ENCODE measurements at places on chromosomes 4 and X.

DNA sequence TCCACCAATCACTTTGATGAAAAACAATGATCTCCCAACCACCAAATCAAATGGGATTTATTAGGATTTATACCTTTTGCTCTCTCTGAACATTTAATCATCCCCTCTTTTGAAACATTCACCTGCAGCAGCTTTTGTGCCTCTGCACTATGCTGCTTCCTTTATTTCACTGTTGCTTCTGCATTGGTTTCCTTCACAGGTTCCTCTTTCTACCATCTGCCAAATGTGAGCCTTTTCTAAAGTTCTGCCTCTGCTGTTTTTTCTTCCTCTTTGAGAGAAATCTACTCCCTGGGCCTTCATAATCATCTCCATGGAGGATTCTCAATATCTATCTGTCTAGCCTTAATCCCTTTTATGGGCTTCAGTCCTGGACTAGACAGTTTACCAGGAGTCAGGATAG is 24.7 kb downstream of the CUL4B start:
- DNase-seq, result no peak

DNA sequence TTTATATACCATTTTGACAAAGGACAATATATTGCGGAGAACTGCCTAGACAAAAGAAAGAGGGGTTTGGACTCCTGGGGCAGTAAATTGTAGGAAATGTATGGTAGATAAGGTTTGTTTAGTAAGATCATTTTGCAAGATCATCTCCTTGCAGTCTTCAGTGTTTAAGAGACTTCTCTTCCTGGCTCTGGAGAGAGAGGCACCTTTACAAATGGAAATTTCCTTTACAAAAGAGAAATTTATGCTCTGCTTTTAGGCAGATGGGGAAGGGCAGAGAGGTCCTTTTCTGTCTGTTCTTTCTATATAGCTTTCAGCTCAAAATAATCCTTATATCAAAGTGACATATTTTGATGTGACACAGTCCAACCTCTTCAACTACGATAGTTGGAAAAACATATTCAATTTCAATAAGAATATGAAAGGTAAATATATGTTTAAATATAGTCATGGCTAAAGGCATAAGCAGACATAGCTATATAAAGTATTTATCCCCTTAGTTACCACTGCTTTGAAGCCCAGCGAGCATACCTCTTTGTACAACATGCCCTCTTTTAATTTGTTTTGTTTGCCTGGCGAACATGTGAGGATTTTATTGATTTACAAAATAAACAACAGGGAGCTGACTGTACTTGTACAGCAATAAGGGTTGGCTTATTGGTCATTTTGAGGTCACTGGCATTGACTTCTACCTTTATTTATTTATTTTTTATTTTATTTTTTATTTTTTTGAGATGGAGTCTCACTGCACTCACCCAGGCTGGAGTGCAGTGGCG is 65.2 kb downstream of the TRIM2 start:
- no peak for DNase-seq

- DNase-seq, result no peak
Observed at GRCh38 chr4:704198-704891, 1.3 kb upstream of the PCGF3 start.

DNA sequence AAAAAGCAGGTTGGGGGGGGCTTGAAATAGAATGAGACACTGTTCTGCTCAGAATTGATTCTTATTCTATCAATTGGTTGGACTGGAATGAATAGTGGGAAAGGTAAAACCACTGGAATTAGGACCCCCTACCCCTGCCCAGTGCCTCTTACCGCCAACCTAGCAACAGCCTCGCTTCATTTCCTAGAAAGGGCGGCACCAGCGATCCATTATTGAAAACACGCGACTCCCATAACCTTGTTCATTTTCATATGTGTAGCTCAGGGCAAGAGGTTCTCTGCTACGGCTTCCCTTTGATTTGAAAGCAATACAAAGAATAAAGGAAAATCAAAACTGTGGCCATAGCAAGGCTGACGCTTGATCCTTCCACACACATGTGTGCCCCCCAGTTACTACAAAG is 33.7 kb downstream of the IDS start:
- DNase-seq, result no peak

- DNase-seq, result peak; percentile 34
Observed at GRCh38 chrX:17046478-17047097, 100.1 kb downstream of the REPS2 start.

GRCh38 chrX:30748342-30748960 is 95.2 kb downstream of the GK start:
- no peak for DNase-seq

DNA sequence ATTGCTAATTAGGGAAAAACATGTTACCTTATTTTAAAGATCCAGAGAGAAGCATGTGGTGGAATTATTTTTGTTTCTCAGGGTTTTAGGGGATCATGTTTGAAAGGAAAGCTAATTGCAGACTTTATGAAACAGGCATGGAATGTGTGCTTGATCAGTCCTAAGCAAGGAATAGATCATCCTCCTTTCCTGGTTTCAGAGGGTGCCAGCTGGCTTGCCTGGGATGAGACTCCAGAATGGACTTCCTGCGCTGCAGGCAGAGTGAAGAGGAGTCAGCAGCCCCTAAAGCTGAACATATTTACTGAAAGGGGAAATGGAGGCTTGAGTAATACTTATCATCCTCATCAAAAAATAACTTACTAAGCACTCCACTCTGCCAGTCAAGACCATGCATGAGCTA is 13.3 kb downstream of the FGF5 start:
- no peak for DNase-seq

All from CD4-positive, alpha-beta T cell treated with Interleukin-2 at 100 ng/mL for 4 hours (primary cell).